ENCODE measurements at places on chromosomes 16 and 17.

- DNase-seq: no peak
Observed at GRCh38 chr17:59641799-59642484, 22.2 kb downstream of the CLTC start.

DNA sequence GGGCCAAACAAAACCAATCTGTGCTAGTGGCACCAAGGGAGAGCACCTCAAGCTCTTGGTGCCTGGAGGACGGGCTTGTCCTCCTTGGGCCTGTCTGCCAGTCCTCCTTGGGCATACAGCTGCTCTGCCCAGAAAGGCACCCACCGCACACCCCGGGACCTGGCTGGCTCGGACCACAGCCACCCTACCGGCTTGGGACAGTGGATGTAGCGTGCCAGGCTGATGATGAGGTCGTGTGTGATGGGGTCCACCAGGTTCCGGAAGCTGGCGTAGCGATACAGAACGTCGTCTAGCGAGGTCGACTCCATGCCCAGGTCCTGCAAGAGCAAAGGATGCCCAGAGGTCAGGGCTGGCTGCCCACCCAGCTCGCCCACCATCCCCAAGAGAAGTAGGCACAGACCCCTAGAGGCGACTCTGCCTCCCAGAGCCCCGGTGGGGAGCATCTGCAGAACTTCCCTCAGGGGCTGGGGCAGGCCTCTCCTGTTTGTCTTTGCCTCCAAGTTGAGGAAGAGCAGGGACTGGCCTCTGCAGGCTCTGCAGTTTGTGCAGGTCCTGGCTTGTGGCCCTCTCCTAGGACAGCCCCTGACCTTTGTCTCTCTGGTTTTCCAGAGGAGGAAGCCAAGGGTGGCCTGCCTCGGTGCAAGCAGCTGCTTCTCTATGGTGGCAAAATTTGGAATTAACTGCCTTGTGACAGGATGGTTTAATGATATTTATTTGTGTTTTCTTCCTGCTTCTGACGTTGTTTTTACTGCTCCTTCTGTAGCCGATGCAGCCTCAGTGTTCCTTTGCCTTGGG lies 29.7 kb downstream of the LRRC75A start:
- no peak for DNase-seq

- peak; percentile 44 for DNase-seq
Observed at GRCh38 chr16:70454222-70455034, at the start of gene FCSK. FCSK (plus strand) TSS chr16:70454595; CDS start chr16:70463191, 8,596 bp downstream.

- peak; percentile 80 for DNase-seq
Observed at GRCh38 chr16:1414532-1415260, at the start of gene UNKL. UNKL (minus strand) TSS chr16:1414704; CDS start chr16:1414691, 13 bp downstream.

DNA sequence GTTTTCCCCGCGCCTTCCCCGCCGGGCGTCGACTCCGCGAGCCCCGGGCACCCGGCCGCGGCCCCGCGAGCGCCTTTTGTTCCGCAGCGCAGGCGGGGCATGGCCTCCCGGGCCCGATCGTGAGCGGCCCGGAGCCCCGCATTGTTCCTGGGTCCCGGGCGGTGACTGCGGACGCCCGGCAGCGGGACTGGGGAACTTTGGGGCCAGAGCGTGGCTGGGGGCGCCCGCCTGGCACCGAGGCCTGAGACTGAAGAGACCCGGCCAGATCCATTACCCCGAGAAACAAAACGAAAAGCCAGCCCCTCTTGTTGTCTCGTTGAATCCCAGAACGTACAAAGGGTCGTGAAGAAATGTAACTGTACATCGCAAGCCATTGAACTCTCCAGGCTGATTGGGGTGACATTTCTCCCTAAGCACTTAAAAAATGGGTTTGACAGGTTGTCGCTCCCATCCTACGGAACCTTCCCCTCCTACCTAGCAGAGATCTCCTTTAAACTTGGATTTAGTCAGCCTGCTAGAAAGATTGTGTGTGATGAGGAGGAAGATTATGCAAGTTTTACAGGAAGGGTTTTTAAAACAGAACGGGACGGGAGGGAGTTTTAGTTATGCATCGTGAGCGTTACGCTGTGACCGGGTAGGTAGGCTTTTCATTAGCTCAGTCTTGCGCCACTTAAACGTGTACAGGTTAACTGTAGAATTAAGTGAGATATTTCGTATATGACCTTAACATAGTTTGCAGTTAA lies 825 bp downstream of the METTL9 start:
- DNase-seq: no peak

- DNase-seq: no peak
Observed at GRCh38 chr16:76749780-76750375, 441.1 kb upstream of the MON1B start.

- no peak for DNase-seq
Observed at GRCh38 chr17:75762513-75763268, 2.3 kb downstream of the GALK1 start.

GRCh38 chr17:75909812-75910274 lies 5.2 kb upstream of the MRPL38 start:
- DNase-seq: no peak

DNA sequence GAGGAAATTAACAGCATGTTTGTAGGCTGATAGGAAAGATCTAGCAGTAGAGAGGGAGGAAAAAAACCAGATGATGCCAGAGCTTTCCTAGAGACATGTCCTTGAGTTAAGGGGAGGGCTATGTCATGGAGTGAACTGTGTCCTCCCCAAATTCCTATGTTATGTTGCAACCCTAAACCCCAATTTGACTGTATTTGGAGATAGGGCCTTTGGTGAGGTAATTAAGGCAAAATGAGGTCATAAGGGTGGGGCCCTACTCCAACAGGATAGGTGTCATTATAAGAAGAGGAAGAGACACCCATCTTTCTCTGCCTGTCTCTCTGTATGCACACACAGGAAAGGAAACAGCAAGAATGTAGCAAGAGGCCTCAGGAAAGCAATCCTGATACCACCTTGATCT lies 195.3 kb upstream of the AXIN2 start:
- DNase-seq: no peak

DNA sequence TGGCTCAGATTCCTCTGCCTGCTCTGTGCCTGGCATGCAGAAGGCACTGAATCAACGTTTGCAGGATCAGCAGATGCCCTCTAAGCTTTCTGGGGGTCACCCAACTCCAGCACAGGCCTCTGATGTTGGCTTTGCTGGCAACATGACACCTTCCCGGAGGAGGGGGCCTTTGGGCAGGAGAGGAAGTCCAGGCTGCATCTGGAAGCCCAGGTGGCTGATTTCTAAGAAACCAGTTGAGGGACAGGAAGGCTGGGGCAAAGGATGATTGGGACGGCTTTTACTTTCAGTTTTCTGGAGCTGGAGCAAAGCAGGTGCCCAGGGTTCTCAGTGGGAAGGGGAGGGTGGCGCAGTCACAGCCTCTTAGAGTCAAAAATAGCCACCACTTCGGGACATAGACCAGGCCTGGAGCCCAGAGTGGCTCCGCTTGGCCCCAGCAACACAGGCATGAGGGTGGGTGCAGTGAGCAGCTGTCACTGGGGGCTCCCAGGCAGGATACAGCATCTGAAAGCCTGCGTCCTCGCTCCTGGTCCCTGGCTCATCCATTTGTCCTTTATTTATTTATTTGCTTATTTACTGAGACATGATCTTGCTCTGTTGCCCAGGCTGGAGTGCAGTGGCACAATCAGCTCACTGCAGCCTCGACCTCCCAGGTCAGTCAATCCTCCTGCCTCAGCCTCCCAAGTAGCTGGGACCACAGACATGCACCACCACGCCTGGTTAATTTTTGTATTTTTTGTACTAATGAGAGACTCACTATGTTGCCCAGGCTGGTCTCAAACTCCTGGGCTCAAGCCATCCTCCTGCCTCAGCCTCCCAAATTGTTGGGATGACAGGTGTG lies 15.1 kb downstream of the SOCS1 start:
- no peak for DNase-seq

DNA sequence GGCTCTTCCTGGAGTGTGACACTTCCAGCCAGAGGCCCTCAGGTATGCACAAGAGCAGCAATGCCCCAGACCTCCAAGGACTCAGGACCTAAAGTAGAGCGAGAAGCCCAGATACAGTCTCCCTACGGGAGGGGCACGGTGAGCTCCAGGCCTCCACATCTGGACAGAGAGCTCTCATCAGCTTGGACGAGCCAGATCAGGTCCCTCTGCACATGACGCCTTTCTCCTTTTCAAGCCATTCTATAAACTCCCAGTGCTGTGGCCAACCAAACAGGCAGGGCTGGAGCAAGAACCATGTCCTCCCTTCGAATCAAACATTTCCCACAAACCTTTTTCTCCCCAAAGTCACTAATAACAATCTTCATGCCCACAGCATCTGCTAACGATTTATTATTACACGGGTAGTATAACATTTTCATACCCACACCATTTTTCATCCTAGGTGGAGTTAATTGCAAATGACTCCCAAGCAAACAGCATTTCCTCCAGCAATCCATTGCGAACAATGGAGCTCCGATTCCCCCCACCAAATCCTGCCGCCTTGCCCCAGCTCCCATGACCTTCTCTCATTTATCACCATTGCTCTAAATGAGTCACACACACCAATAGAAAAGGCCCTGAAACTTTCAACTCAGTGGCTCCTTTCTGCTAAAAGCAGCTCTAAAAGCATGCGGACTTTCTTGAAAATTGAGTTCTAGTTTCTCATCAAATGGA lies 24.2 kb upstream of the NLRP1 start:
- no peak for DNase-seq

- DNase-seq: no peak
Observed at GRCh38 chr16:81445143-81445961, 744 bp downstream of the CMIP start.

- no peak for DNase-seq
Observed at GRCh38 chr17:43341715-43342588, 56.8 kb upstream of the ARL4D start.

- DNase-seq: no peak
Observed at GRCh38 chr16:65119435-65119834, 2.4 kb downstream of the CDH11 start.

DNA sequence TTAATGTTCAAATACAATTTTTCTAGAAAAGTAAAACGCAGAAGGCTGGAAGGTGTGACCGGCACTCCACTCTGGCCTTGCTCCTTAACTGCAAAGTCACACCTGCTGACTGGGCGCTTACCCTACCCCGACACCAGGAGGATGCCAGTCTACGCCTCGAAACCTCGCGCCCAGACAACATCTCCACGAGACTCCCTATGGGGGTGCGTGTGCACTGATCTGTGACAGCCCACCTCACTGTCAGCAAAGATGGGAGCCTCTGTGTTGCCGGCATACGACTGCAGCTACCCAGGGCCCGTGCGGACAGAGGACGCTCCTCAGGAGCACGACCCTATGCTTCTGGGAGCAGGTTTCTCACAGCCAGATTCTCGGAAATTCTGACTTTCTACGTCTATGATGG lies 26.1 kb downstream of the MAP1LC3B start:
- no peak for DNase-seq

GRCh38 chr17:4539576-4540223 lies 15.5 kb downstream of the MYBBP1A start:
- no peak for DNase-seq

DNA sequence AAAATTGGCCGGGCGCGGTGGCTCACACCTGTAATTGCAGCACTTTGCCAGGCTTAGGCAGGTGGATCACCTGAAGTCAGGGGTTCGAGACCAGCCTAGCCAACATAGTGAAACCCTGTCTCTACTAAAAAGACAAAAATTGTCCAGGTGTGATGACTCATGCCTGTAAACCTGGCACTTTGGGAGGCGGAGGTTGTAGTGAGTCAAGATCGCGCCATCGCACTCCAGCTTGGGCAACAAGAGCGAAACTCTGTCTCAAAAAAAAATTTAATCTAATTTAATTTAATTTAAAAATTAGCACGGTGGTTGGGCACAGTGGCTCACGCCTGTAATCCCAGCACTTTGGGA lies 1.6 kb upstream of the HBQ1 start:
- no peak for DNase-seq

GRCh38 chr17:29003289-29003688 lies 2.5 kb downstream of the SEZ6 start:
- DNase-seq: no peak

DNA sequence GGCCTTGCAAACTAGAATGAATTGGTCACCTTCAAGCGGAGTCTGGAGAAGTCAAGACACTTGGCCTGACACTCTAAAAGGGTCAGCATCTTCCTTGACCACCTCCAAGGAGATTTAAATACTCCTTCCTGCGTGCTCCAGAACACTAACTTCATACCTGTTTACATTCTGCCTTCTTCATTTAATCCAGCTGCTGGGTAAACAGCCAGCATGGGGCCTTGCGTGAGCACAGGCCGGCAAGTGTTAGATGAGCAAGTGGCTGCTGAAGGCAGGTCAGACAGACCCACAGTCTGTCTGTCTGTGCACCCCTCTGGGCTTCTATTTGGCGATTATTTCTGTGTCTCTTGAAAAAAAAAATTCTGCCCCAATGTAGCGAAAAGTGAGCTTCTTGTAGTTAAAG lies 153.8 kb downstream of the MSI2 start:
- DNase-seq: no peak

DNA sequence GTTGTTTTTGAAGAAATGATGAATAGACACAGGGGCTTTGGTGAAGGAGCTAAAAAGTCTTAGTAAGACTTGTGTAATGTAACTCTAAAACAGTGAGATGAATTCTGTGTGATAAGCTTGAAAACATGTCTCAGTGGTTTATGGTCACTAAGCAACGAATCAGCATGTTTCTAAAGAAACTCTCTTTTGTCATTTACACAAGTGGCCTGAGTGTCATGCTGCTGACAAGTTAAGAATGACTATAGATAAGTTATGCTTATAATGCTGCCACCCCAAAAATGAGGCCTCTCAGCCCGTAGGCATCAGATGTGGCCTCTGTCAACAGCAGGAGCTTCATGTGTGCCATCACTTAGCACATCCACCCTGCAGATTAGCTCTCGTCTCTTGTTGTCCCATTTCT lies 8.7 kb downstream of the COX10 start:
- no peak for DNase-seq

DNA sequence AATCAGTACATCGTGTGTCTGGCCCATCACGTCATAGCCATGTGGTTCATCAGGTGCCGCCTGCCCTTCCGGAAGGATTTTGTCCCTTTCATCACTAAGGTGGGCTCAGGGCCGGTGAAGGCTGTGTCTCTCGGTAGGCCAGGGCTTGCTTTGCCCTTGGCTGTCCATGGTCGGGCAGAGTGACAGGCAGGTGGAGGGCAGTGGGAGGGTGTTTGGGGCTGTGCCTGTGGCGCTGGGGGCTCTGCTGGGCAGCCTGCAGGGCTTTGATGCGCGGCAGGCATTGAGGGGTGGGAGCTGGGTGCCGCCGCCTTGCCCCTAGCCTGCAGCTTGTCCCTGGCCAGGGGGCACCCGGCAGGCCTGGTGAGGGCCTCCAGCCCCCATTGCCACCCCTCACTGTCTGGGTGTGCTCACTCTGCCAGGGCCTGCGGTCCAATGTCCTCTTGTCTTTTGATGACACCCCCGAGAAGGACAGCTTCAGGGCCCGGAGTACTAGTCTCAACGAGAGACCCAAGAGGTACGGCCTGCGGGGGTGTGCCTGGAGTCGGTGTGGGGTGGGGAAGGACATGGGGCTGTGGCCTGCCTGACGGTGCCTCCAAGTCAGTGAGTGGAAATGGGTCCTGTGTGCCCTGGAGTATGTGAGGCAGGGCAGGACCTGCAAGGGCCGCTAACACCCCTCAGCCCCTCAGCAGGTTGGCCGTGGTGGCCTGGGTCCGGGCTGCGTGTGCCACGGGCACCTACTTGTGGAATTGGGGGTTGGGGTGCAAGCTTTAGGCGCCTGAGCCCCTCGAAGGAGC lies 28.5 kb downstream of the TSC2 start:
- DNase-seq: no peak

- no peak for DNase-seq
Observed at GRCh38 chr16:1180549-1181403, 27.9 kb downstream of the CACNA1H start.

Measured in activated T-helper 1 cell treated with Interleukin-2 at 50 U/mL for 16 hours (primary cell).